ENCODE measurements at places on chromosomes 4 and X. TPM values are rescaled to one million over a fixed set of nuclear protein-coding genes. Genes with fewer than 3 reads are reported as not detected.

The MUC7 gene
- not detected for total RNA-seq

The ATP6AP2 gene
- total RNA-seq: 10.3 TPM

GRCh38 chr4:120977435-120977997 is 55.0 kb upstream of the PRDM5 start:
- H3K36me3 ChIP-seq: no peaks in the 10 kb centered on the region
- no peaks in the 10 kb centered on the region for H3K27me3 ChIP-seq
- DNase-seq: peak; percentile 9
- no peak overlapping the region for H3K27ac ChIP-seq
- no peak overlapping the region for H3K4me3 ChIP-seq

The CCNA2 gene
- total RNA-seq: 16.9 TPM

GRCh38 chr4:185803022-185803421 is 9.0 kb downstream of the SORBS2 start:
- peaks cover 1% of the 10 kb centered on the region for H3K4me1 ChIP-seq
- H3K27me3 ChIP-seq: no peaks in the 10 kb centered on the region
- H3K36me3 ChIP-seq: no peaks in the 10 kb centered on the region
- no peak overlapping the region for H3K4me3 ChIP-seq
